8988T (cell line): ENCODE measurements at places on chromosomes 12 and 14.

DNA sequence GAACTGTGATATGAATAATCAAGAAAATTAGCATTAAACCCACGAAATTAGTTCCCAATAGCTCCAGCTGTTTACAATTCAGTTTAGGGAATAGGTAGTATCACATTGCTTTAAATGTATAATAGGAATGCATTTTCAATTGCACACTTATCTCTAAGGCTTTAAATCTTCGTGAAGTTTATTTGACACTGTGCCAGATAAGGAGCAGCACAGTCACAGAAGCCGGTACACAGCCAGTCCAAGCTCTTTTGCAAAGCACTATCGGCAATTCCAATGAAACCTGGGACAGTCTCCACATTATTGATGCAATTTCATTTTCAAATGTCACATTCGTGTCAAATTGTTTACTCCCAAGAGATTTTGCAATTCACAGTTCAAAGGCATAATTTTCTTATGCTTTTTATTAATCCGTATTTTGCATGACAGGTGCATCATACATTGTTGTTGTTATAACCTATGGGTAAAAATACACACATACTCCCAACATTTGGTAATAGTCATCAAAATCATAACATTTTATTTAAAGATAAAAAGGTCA lies 602.8 kb downstream of the RPS29 start:
- no peak for DNase-seq

DNA sequence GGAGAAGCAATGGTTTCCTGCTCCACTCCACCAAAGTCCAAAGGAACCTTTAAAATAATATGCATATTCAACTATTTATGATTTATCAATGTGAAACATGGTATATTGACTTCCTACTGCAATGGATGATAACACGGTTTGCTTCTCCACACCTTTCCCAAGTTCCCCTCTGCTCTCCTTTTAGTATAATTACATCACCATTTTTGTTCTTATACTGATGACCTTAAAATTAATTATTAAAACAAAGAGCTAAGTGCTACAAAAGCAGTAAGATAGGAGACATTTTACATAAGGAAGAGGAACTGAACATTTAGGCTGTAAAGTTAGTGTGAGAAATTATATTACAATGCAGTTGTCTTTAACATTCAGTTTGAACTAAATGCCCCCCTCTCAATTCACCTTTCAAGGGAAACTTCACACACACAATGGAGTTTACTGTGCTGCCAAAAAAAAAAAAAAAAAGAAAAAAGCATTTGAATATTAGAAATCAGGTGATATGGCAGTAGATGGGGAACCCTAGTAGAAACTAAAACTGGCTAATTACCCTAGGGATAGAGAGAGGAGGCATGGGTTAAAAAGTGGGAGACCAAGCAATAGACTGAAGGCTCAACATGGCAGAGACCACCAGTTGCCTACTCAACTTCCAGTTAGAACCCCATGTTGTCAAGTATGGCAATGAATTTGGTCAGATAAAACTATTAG lies 37.1 kb upstream of the STK38L start:
- no peak for DNase-seq

GRCh38 chr12:120370343-120371243 lies 1.6 kb upstream of the MSI1 start:
- DNase-seq, result no peak

- DNase-seq, result no peak
These were observed 127.2 kb downstream of the CMAS start for GRCh38 chr12:22173177-22173576.

GRCh38 chr12:31343139-31343538 lies 17.2 kb upstream of the SINHCAF start:
- no peak for DNase-seq

DNA sequence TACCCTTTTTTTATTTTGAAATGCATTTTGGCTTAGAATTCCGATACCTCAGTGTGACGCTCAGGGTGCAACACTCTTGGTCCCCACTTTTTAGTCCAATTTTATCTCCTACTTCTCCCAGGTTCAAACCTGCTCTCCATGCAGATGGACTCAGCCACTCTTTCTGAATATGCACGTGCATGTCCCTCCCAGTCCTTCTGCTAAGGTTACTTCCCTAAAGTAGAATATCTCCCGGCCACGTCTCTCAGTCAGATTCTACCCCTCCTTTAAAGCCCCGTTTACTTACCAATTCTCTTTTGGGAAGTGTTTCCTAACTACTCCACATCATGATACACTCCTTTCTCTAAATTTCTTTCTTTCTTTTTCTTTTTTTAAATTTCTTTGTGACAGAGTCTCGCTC lies 15.5 kb upstream of the PARP11 start:
- DNase-seq, result no peak

DNA sequence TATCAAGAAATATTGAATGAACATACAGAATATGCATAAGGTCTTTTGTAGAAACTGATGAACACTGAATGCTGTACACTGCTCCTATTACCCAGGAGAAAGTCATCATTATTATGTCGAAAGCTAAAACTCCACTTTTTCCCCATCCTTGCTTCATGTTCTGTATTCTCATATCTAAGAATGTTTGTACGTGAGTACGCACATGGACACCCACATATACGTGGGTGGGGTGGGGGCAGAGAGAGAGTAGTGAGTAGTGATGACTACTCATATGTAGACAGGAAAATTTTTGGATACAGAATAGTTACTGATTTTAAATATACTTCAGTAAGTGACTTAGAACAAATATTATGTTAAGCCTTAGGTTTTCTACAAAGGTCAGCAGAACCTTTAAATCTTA lies 75.1 kb downstream of the FERMT2 start:
- no peak for DNase-seq

DNA sequence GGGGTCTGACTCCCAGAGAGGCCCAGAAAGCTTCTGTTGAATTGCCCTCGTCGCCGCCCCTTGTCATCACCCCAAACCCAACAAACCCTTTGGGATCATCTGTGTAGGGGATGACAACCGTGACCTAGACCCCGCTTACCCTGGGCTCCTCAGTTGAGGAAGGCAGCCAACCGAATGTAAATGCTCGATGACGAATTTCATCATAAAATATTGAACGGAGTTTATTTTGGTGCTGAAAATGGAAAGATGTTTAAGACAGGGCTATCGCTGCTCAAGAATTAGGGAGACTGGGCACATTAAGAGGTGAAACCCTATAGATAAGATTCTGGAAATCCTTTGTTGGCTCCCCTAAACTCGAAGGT lies 512 bp downstream of the ACTR10 start:
- DNase-seq, result no peak

DNA sequence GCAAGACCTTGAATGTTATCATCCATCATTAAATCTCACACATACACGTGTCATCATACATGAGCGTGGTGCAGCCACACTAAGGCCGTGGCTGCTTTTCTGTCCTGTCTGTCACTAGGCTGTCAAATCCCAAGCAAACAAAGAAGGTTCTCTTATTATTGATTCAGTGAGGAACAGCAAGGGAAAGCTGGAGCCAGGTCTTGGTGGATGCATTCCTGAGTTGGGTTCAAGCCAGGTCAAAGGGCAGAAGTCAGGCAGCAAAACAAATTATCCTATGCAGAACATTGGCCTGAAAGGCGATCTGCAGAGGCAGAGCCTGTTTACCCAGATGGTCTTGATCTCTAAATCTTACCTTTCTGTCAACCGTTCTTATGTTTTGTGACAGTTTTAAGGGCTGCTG lies 252.3 kb downstream of the NEDD1 start:
- no peak for DNase-seq

- no peak for DNase-seq
These were observed 13.7 kb upstream of the DYNC1H1 start for GRCh38 chr14:101950516-101951215.

DNA sequence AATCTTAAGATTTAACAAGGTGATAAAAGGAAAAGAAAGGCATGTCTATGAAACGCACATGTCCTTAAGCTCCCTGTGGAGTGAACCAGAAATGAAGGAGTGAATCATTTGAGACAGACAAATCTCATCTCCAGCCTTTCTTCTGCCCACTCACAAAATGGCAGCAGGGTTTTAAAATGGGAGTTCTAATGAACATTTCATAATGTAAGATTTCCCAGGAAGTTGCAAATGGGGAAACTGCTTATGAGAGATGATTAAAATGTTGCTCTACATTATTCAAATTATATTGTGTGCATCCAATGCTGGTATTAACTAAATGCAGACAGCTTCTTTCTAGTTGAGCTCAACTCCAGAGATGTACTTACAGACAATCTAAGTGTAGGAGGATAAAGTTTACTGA lies 76.7 kb downstream of the BCAT1 start:
- no peak for DNase-seq

- no peak for DNase-seq
These were observed 20.4 kb upstream of the PAPOLA start for GRCh38 chr14:96481731-96482314.

DNA sequence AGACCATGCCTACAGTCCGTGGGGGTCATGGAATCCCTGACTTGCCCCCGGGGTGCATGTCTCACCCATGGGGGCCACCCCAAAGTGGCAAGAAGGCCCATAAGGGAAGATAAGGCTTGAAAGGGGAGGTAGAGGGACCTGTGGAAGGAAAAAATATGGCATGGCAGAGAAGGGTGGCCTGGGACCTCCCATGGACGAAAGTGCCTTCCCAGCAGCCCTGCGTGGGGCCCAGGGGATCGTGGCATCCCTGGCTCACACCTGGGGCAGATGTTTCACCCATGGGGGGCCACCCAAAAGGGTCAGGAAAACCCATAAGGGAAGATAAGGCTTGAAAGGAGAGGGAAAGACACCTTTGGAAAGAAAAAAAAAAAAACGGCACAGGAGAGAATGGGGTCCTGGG lies 264.6 kb downstream of the ALG10 start:
- no peak for DNase-seq

DNA sequence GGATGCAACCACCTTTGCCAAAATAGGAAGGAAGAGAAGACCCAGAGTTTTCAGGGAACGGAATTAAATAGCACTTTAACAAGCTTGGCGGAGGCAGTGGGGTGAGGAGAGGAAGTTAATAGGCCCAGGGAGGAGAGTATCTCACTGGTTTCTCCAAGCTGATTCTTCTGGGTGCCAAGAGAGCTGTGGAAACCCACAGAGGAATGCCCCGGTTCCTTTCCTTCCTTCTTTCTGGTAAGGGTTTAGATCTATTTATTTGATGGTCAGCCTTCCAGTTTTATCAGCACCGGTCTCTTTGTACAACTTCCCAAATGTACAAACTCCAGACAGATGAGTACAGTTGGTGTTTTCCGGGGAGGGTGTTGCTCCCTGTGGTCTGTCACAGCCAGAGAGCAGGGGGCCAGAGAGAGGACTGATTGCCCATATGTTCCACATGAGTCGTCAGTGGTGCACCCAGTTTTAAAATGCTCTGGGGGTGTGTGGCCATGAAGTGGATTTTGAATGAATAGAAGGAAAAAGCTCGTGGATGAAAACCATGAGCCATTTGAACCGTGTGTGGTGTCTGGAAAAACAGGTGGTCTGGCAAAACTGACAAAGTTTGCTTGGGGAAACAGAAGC lies 26.6 kb downstream of the PRKCH start:
- DNase-seq, result no peak

DNA sequence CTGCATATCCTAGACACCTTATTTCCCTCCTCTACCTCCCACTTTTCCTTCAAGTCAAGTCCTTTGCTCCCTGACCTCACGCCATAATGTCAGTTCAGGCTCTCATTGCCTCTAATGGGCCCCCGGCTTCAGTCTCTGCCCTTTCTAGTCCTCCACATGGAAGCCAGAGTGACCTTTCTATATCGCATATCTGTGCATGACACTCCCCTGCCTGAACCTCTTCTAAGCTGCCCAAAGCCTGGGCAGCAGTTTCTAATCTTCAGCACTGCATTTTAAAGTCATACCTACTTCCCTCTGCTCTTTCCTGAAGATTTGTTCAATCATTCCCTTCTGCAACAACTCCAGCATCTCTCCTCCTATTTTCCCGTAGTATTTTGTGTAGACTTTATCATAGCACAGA lies 45.5 kb downstream of the ESR2 start:
- DNase-seq, result no peak
